ENCODE measurements at places on chromosomes 12 and 14. TPM values are rescaled to one million over a fixed set of nuclear protein-coding genes. Genes with fewer than 3 reads are reported as not detected.

The BRMS1L gene
- 10.3 TPM for total RNA-seq

DNA sequence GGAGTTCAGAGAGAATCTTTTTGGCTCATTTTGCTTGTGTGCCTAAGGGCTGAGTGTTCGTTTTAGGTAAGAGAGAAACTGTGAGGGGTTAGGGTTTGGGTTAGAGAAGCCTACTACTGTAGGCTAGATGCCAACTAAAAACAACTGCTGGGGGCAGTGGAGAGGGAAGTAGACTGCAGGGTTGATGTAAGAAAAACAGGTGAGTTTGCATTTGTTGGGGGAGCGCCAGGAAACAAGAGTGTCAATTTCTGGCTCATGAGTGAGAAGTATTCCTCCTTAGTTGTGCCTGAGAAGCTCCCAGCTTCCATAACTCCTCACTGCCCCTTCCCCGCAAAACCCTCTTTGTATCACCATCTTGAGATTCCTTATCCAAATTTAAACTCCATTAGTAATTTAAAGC, 92.3 kb downstream of the DERA start:
- no peaks in the 10 kb centered on the region for H3K27me3 ChIP-seq
- H3K4me3 ChIP-seq: no peak overlapping the region
- H3K27ac ChIP-seq: no peak overlapping the region
- no peaks in the 10 kb centered on the region for H3K4me1 ChIP-seq
- no peaks in the 10 kb centered on the region for H3K36me3 ChIP-seq
- DNase-seq: no peak

The STXBP6 gene
- 7.1 TPM for total RNA-seq

GRCh38 chr12:102756530-102756929, 160.5 kb downstream of the PAH start:
- no peak for DNase-seq
- no peaks in the 10 kb centered on the region for H3K4me1 ChIP-seq
- H3K27me3 ChIP-seq: no peaks in the 10 kb centered on the region
- no peaks in the 10 kb centered on the region for H3K36me3 ChIP-seq
- H3K27ac ChIP-seq: no peak overlapping the region

Measured in sigmoid colon (tissue), 7 donors.